ENCODE measurements at places on chromosomes 16 and 17.

DNA sequence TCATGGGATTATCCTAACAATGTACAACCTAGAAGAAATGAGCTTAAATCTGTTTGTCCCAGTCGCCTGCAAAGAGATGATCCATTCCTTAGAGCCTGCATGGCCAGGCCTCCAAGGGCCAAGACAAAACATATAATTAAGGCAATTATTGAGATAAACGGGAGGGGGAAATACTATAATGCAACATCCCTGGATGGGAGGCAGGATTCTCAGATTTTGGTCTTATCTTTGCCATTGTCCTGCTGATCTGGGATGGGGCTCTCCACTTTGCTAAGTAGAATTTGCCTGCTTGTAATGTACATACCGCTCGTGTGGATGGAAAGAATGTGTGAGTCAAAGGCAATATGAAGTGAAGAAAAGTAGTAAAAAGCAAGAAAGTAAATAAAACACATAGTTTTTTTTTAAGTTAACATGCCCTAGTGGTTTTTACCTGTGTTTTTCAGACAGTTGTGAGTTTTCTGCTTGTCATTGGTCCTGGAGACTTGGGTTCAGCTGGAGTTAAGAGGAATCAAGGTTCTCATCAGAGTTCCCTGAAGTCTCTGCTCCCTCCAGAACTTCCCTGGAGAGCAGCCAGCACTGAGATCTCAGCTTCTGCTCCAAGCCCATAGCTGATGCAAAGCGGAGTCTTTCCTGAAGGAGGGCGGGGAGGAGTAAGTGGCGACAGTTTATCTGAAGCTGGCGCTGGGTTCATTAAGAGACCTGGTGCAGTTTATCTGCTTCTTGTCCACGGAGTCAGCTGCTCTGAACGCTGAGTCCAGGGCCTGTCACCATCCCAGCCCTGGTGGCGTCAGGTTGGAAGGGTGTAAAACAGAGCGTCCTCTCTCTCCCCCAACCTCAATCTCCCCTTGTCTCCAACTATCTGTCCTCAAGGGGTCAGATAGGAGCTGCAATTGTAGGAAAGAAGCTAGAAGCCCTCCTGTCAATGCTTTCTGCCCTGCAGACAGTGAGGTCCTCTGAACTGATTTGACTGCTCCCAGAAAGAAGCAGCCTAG, 30.1 kb downstream of the HOXB1 start:
- no peak for DNase-seq

DNA sequence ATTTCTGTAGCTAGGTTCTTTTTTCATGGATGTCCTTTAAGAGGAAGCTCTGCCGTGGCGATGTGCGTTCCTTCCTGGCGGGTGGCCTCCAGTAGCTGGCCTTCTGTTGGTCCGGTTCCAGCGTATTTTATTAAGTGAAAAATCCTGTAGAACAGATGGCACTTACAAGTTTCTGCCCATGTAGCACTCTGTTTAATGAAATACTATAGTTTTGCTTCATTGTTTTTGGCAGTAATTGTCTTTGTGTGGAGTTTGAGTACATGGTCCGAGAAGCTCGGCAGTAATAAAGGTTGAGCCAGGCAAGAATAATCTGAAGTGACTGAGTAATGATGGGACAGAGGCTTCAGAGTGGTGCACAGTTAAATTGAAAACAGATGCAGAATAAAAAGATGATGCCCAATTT, 20.4 kb downstream of the USP10 start:
- peak; percentile 43 for DNase-seq

DNA sequence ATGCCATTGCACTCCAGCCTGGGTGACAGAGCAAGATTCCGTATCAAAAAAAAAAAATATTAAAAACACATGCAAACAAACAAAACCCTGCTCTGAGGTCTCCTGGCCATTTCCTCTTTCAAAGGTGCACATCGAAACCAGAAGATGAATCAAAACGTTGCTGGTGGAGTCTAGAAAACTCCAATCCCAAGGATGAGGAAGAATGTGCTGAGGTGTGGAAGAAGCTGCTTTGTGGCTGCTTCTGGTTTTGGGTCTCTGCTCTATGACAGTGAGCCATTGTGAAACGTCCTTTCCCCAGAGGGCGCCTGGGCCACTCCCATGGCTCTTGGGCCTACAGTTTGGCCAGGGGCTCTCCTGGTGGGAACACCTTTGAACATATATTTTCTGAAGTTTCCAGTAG, 112.6 kb downstream of the IRF8 start:
- DNase-seq: no peak

GRCh38 chr17:2828397-2829038, 32.3 kb downstream of the RAP1GAP2 start:
- DNase-seq: peak; percentile 20

DNA sequence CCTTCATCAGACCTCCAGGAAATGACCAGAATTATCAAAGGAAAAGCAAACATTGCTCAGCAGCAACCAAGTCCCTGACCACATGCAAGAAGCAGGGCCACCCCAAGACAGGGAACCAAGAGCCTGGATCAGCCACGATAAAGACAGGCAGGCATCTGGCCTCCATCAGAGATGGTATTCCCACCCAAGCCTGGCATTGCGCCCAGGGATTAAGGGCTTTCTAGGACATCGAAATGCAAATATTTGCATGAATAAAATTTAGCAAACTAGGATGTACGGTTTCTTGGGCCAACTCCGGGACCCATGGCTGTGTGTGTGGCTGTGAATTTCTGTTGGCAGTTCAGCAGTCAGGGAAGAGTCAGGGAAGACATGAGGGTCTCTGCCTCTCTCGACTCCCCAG, 241.4 kb upstream of the DYNLRB2 start:
- no peak for DNase-seq

GRCh38 chr17:17231621-17232302, 5.2 kb downstream of the FLCN start:
- no peak for DNase-seq

GRCh38 chr17:12055889-12056288, 35.2 kb downstream of the MAP2K4 start:
- no peak for DNase-seq

GRCh38 chr16:81446907-81447268, 2.3 kb downstream of the CMIP start:
- no peak for DNase-seq

- no peak for DNase-seq
Measured at GRCh38 chr17:68682903-68683302, 81.7 kb upstream of the FAM20A start.

DNA sequence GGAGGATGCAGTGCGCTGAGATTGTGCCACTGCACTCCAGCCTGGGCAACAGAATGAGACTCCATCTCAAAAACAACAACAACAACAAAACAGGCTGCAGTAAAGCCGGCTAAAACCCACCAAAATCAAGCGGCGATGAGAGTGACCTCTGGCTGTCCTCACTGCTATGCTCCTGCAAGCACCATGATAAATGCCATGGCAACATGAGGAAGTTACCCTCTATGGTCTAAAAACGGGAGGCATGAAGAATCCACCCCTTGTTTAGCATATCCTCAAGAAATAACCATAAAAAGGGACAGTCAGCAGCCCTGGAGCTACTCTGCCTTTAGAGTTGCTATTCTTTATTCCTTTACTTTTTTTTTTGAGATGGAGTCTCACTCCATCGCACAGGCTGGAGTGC, 8.4 kb upstream of the LGALS3BP start:
- no peak for DNase-seq

GRCh38 chr17:63275971-63276745, 169.9 kb downstream of the CYB561 start:
- no peak for DNase-seq

DNA sequence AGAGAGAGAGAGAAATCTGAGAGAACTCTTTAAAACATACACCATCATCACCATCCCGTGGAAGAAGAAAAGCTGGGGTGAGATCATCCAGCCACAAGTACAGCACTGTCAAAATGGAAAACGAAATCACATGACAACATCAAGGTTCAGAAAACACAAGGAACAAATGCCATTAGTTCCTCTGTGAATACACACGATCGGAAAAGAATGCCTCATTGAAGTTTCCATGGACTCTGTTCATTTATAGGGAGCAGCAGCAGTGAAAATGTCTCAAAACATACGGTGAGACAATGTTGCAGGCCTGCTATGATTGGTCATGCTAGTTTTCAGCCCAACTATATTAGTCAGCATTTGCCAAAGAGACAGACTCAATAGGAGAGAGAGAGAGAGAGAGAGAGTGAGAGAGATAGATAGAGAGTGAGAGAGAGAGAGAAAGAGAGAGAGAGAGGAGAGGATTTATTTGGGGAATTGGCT, 4.4 kb downstream of the CFAP97D1 start:
- no peak for DNase-seq

DNA sequence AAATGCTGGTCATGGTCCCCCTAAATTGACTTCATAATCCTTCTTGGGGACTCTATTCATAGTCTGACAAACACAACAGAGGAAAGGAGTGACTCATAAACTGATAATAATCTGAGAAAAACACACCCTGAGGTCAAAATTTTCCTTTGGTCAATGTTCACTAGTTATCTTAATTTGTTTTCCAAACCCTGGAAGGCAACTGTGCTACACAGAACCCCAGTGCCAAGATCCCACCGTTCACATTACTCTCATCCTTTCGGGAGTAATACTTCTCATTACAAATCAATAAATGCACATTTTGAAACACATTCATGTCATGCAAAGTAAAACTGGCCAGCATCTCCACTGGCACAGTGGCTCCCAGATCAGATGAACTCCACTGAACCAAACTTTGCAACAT, 23.2 kb downstream of the COIL start:
- no peak for DNase-seq

DNA sequence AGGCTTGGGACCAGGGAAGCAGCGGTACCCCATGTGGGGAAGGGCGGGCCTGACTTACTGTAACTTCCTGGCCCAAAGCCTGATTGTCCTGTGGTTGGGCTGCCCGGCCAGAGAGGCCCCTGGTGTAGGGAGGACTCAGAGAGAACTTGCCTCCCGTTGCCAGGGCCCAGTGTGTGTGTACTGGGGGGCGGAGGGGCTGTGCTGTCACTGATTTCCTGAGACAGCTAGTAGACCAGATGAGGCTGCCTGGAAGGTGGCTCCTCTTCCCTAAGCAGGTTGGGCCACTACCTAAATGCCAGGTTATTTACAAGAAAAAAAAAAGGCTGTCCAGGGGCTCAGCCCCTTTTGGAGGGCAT, 16.7 kb downstream of the SOCS3 start:
- peak; percentile 88 for DNase-seq

GRCh38 chr17:40341808-40342503, 22.6 kb downstream of the GJD3 start:
- DNase-seq: no peak

GRCh38 chr17:62966426-62967204, 580 bp downstream of the TANC2 start:
- DNase-seq: no peak

GRCh38 chr17:79024901-79025737, 1.1 kb downstream of the C1QTNF1 start:
- DNase-seq: no peak

GRCh38 chr16:89409161-89409711, 81.1 kb downstream of the ANKRD11 start:
- DNase-seq: no peak

DNA sequence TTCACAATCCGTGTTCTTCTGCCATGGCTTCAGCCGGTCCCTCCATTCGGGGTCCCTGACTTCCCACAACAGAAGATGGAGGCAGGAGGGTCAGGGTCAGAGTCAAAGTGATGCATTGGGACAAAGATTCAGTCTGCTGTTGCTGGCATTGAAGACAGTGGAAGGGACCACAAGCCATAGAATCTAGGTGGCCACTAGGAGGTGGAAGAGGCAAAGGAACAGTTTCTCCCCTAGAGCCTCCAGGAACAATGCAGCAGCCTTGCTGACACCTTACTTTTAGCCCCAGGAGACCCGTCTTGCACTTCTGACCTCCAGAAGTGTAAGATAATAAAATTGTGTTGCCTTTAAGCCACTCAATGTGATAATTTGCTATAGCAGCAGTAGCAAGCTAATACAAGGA, 55.9 kb downstream of the MFSD11 start:
- no peak for DNase-seq

- no peak for DNase-seq
Measured at GRCh38 chr17:42608305-42609181, 631 bp downstream of the RETREG3 start.

GRCh38 chr17:31842195-31843069, 16.6 kb downstream of the COPRS start:
- DNase-seq: peak; percentile 59

DNA sequence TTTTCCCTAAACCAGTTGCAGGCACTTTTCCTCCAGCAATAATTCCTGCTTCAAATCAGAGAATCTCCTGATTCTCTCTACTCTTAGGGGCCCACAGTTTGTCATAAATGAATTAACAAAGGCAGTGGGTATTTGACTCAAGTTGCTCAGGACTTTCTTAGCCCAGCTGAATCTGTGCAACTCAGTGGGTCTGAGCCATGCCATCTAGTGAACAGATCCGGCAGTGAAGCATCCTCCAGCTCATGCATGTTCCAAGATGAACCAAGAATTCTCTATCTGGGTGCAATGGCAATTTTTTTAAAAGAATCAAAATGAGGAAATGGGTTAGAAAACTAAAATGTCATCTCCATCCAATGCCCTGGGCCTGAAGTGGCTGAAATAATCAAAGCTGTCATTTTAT, 575.2 kb upstream of the CDH11 start:
- peak; percentile 6 for DNase-seq

DNA sequence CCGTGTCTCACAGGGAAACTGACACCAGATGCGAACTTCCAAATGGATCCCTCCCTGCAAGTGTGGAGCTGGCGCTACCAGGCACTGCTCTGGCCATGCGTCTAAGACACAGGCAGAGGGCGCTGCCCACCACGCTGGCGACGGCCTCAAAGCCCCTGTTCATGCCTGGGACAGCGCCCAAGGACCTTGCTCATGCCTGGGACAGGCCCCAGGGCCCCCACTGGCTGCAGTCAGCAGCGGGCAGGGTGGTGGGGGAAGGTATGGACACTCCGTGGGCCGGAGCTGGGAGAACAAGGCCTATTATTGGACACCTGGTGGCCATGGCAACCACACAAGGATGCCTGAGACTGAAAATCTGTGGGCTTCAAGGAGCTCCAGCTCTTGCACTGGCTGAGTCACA, 8.8 kb downstream of the ZG16B start:
- DNase-seq: peak; percentile 62

- DNase-seq: no peak
Measured at GRCh38 chr16:49826515-49826914, 29.4 kb downstream of the ZNF423 start.

DNA sequence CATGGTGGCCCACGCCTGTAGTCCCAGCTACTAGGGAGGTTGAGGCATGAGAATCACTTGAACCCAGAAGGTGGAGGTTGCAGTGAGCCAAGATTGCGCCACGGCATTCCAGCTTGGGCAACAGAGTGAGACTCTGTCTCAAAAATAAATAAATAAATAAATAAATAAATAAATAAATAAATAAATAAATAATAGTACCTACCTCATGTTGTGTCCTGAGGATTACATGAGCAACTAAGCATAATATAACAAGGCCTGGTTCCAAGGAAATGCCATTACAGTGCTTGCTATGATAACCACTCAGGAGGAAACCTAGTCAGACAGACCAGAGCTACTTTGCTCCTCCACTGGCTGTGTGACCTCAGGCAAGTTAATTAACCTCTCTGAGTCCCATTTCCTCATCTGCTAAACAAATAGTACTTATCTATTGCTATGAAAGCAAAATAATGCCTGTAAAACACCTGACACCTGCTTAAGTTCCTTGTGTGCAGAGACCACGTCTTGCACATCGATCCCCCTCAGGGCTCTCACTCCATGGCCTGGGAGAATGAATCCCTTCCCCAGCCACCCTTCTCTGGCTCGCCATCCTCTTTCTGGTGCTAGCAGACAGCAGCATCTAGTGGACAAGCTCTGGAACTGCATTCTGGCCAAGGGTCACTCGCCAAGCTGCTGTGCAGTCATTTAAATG, 7.5 kb downstream of the EPOP start:
- peak; percentile 56 for DNase-seq

Measured in fibroblast of the conjunctiva (primary cell).